ENCODE measurements at places on chromosomes 16 and 17.
A peak's percentile ranks its signal among the peaks of the same experiment; 100 is the strongest.

- DNase-seq = no peak
Observed at GRCh38 chr16:85492295-85492864, 120.7 kb upstream of the GSE1 start.

- no peak for DNase-seq
Observed at GRCh38 chr17:58818654-58819053, 63.0 kb downstream of the PPM1E start.

DNA sequence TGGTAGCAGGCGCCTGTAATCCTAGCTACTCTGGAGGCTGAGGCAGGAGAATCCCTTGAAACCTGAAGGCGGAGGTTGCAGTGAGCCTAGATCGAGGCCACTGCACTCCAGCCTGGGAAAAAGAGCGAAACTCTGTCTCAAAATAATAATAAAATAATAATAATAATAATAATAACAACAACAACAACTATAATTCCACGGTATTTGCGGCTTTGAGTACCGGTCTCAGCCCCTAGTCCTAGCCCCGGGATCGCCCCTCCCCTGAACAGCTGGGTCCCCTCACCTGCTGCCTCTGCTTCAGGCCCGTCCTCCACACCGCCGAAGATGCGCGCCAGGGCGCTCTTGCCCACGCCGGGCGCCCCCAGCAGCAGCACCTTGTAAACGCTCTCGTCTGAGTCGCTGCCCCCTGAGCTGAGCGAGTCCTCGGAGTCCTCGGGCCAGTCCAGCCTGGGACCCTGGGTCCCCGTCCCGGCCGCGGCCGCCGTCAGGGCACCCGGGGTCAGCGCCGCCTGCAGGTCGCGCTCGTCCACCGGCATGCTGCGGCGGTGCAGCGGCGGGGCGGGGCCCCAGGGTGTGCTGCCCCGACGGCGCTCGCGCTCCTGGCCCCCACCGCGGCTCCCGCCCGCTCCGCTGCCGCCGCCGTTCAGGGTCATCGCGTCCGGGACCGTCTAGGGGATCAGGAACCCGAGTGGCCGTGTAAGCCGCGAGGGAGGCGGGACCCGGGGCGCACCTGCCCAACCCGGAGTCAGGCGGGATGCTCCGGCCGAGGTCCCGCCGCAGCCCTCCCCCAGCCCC is 611 bp downstream of the RRAD start:
- peak; percentile 31 for DNase-seq

- DNase-seq = no peak
Observed at GRCh38 chr16:19844945-19845641, 39.6 kb downstream of the GPRC5B start.

DNA sequence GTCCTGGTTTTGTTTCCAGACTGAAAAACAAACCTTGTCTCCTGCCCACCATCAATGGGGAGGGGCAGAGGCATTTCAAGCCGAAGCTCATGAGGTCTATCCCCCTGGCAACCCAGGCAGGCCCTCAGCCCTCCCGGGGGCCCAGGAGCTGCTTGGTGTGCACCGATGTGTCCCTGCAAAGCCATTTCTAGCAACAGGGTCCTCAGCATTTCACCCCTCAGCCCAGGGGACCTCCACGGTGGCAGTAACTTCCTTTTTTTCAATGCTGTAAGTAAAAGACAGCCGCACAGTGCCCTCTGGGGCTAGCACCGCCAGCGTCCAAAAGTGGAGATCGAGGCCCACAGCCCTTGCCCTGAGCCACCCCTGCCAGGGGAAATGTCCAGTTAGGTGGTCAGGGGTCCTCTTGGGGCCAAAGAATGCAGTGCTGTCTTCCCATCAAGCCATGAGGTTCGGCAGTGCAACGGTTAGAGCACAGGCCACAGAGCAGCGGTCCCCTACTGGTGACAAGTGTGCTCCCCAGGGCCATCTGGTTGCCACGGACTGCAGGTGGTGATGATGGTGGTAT is 79.9 kb downstream of the LITAF start:
- no peak for DNase-seq

DNA sequence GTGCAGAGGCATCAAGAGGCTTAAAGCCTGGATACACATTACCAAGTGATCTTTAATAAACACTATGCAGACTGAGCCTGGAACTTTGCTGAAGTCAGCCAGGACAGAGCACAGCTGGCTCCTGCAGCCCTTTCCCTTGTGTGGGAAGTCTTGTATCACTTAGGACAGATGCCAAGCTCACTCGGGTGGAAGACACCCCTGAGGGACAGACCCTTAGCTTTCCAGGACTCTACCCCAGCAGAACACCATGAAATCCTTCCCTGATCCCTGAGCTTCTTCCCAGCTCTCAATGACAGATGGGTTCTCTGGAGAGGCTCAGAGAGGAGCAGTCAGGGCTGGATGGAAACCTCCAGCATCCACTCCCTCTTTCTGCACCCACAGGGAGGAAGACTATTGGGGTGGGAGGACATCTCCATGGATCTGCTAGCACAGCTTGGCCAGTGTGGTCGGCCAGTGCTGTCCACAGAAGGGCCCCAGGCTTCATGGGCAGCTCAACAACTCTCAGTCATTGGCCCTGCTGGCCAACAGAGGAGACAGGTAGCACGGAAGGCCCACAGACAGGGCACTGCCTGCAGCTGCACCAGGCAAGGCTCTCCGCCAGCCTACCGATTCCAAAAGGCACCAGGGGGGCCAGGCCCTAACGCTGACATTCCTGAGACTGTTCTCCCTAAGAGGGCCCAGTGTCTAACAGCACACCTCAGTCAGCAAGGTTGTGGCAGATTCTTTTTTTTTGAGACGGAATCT is 15.9 kb downstream of the RAB5C start:
- DNase-seq = no peak

DNA sequence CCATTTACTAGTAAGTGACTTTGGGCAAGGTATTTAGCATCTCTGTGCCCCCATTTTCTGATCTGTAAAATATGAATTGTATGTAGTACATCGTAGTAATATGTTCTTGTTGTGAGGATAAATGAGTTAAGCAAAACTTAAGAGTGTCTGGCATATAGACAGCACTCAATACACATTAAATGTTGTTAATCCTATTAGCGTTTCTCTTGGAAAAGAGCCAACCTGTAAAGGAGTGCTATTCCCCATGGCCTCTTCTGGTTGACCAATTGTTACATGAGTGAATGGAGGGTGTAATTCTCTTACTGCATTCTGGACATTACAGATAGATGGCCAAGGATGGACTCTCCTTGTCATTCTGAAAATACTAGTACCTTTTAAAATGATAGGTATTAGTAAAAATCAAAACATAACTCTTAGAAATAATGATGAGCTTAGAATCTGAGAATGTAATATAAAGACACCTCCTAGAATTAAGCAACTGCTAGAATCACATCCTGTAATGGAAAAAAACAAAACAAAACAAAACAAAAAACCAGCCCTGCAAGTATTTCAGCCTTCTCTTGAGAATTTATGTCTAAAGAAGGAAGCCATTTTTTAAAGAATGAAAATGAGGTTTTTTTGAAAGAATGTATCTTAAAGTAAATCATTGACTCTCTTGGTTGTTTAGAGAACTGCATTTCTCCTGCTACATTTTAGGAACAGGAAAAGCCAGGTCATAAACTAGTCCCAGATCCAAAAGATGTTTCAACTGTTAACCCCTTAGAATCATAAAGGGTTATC is 30.5 kb downstream of the IQCK start:
- no peak for DNase-seq

GRCh38 chr17:28967221-28968135 is 16.2 kb upstream of the PHF12 start:
- no peak for DNase-seq

GRCh38 chr16:11160676-11161115 is 95.3 kb downstream of the SOCS1 start:
- no peak for DNase-seq

- no peak for DNase-seq
Observed at GRCh38 chr16:7419441-7419840, 86.8 kb downstream of the RBFOX1 start.

DNA sequence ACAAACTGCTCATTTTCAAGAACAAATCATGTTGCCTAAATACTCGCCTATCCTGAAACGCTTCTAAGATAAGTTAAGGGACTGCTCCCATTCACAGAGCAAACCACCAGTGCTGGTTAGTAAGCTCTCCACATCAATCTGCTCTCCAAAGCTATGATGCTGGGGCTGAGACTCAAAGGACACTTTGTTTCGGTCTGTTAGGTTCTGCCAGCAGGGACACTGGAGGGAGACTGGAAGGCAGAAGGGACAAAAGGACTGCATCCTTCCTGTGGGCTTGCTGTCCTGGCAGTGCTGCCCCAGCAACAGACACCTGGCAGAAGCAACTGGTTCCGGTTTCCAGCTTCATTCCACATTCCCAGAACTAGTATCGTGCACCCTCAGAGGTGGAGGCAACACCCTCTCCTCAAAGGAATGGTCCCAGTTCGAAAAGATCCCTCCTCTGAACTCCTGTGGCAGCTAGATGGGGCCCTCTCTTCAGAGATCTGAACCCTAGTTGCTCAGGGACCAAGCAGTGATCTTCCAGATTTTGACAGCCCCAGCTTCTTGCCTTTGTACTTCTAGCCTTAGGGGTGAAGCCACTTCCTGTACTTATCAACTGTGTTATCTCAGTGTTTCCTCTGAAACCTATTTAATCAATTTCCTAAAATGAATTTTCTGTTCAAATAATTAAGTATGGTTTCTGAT is 73.4 kb upstream of the GSG1L start:
- peak; percentile 46 for DNase-seq

- DNase-seq = no peak
Observed at GRCh38 chr16:3101018-3101840, 2.1 kb upstream of the ZSCAN10 start.

DNA sequence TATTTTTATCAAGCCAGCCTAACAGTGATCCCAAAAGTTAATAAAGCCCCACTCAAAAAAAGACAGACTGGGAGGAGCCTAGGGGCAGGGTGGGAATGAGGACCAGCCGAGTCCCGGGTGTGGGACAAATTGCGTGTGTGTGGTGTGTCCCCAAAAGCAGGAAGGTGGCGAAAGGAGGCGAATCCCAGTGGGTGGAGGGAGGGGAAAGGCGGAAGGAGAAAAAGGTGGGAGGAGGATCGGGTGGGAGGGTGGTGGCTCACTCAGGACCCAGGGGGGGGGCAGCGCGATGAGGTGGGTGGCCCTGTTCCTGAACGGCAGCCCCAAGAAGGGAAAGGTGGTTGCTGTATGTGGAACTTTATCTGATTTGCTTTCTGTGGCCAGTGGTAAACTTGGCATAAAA is 102.4 kb downstream of the SPECC1 start:
- DNase-seq = no peak

Data from naive thymus-derived CD4-positive, alpha-beta T cell (primary cell).